Omental fat pad (tissue), 4 donors: ENCODE measurements at places on chromosomes 6 and 20. TPM values are rescaled to one million over a fixed set of nuclear protein-coding genes. Genes with fewer than 3 reads are reported as not detected.

TTLL9 gene
- total RNA-seq: 0.24 TPM

PBOV1 gene
- total RNA-seq: not detected

EDN3 gene
- not detected for total RNA-seq

BANF2 gene
- total RNA-seq: not detected

RSPH3 gene
- total RNA-seq: 11.7 TPM

PAX1 gene
- not detected for total RNA-seq

C6orf163 gene
- 7.4 TPM for total RNA-seq

FOXC1 gene
- 4.1 TPM for total RNA-seq
